A549 treated with GW870086 at 1 μM for 4 hours (cell line): ENCODE measurements at places on chromosomes 5 and 9. TPM values are rescaled to one million over a fixed set of nuclear protein-coding genes. Genes with fewer than 3 reads are reported as not detected.

Gene ZBTB43
- total RNA-seq: 5.7 to 8.5 TPM (median 6.3 TPM) in 5 replicates

Gene S100Z
- not detected in 5 replicates for total RNA-seq

Gene IFNK
- not detected in 5 replicates for total RNA-seq

Gene NACC2
- 27.5 to 38.0 TPM (median 35.5 TPM) in 5 replicates for total RNA-seq

Gene ELOVL7
- 8.3 to 12.8 TPM (median 10.0 TPM) in 5 replicates for total RNA-seq

Gene ZNF462
- total RNA-seq: 4.3 to 4.6 TPM (median 4.5 TPM) in 5 replicates

Gene PCDHA4
- 1.6 to 2.2 TPM (median 2.0 TPM) in 5 replicates for total RNA-seq

Gene PDE4D
- total RNA-seq: 38.7 to 71.3 TPM (median 58.7 TPM) in 5 replicates
